Hematopoietic multipotent progenitor cell treated with erythropoietin and hydrocortisone succinate and interleukin-3 and kit ligand, for 6 days (in vitro differentiated cells): ENCODE measurements at places on chromosomes 16 and 17.

- DNase-seq = peak; percentile 42
Measured at GRCh38 chr17:3735515-3735914, 11.8 kb downstream of the HASPIN start.

- DNase-seq = no peak
Measured at GRCh38 chr17:39194089-39194984, 3.1 kb downstream of the CACNB1 start.

DNA sequence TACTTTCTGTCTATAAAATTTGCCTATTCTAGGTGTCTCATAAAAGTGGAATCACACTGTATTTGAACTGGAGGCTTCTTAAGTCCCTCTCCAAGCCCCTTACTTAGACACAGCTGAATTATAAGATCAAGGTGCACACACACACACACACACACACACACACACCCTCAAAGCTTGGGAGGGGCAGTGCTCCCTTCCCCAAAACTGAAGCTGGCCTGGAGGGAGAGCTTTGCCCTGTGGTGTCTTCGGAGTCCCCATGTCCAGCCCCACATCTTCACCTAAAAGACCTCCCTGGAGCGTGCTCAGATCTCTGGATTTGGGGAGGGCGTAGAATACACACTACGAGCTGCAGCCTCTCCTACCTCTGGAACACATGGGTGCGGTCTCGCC, 828 bp downstream of the EMP2 start:
- DNase-seq = no peak

DNA sequence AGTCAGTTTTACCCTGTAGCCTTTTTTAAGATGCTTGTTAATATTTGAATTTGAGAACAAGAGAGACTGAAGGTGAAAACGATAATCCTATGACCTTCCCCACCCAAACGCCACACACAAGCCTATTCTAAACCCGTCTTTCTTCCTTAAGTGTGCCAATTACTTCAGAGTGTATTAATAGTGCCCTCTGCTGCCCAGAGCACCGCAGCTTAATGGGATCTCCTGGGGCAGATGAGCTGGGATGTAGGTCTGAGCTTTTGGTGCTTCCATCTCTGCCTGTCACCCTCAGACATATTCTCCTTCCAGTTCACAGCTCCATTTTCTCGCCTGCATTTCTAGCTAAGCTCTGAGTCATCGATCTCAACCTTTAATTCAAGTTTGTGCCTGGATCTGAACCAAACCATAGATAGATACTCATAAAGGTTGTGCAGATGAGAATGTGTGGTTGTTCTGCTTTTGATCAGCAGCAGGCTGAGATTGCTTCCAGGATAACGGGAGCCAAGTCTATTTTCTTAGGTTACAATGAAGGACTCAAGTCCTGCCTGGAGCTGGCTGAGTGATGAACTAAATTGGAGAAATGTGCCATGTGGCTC, 46.4 kb upstream of the CDH13 start:
- DNase-seq = peak; percentile 1

- DNase-seq = no peak
Measured at GRCh38 chr16:67241008-67241900, 6.0 kb downstream of the FHOD1 start.
